Stimulated activated CD8-positive, alpha-beta memory T cell treated with anti-CD3 and anti-CD28 coated beads, Interleukin-15, amount 100 ng/mL, for 24 hours (primary cell): ENCODE measurements at places on chromosomes 16 and 17.
A peak's percentile ranks its signal among the peaks of the same experiment; 100 is the strongest.

GRCh38 chr17:55632236-55632635, 90.4 kb downstream of the TMEM100 start:
- DNase-seq, result no peak

GRCh38 chr16:31271621-31272190, 11.9 kb downstream of the ITGAM start:
- DNase-seq, result no peak

DNA sequence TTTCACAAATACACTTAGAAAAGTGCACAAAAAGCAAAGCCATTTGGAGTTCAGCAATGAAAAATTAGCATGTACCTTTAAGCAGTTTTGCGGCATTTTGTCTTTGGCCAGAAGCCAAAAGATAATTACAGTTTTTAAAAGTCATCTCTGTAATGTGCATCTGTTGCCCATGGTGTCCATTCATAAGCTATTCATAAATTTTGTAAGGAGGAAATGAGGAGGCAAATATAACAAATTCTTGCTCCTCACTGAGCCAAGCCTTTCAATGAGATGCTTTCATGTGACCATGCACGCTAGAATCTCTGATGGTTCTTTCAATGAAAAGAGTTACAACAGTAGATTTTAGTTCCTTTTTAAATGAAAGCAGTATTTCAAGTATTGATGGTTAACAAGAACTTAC, 247.1 kb upstream of the MON1B start:
- no peak for DNase-seq

DNA sequence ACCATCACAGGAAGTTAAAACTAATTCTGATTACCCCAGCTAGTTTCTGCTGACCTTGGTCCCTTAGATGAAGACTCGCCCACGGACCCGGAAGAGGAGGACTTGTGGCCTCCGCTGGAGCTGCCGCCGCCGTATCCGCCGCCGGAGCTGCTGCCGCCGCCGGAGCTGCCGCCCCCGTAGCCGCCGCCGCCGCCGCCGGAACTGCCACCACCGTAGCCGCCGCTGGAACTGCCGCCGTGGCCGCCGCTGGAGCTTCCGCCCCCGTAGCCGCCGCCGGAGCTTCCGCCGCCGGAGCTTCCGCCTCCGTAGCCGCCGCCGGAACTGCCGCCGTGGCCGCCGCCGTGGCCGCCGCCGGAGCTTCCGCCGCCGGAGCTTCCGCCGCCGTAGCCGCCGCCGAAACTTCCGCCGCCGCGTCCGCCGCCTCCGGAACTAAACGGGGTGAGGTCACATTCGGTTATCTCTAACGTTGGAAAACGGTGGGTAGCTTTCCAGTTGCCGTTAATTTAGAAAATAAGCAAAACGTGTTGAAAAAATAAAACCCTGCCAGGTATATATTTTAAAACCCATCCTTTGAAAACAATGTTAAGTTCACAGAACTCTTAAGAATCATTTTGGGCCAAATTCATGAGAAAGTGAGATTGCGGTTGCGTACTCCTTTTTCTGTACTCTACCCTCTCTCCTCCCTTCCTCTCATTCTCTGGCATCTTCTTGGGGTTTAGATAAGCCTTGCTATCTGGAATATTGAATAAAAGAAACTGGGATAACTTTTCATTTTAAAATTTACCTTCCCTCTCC, 3.5 kb downstream of the KRT10 start:
- peak; percentile 87 for DNase-seq

GRCh38 chr17:1727258-1727789, 2.8 kb downstream of the WDR81 start:
- no peak for DNase-seq

GRCh38 chr17:33438139-33438538, 145.0 kb upstream of the ASIC2 start:
- DNase-seq, result no peak

DNA sequence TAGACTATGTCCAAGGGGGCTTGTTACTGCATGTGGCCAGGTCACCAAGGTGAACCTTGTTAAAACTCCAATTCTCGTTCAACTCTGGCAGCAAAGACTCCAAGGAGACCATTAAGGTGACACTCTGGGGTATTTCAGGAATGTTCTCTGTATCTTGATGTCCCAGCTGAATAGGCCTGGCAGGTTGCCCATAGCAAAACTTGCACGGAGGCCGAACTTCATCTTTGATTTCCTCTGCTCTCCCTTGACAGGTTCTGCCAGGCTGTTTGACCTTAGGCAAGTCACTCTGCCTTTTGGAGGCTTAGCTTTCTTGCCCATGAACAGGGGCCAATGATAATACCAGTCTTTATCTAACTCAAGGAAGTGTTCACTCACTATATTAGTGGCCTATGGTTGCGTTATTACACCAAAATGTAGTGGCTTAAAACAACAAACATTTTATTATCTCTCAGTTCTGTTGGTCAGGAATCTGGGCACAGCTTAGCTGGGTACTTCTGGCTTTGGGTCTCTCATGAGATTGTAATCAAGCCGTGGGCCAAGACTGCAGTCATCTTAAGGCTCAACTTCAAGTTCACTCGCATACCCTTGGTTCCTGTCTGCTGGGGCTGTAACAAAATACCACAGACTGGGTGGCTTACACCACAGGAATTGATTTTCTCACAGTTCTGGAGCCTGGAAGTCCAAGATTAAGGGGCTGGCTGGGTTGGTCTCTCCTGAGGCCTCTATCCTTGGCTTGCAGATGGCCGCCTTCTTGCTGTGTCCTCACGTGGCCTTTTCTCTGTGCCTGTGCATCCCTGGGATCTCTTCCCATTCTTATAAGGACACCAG, 168.5 kb downstream of the UTP18 start:
- no peak for DNase-seq

- DNase-seq, result no peak
These were observed 2.3 kb upstream of the DLX3 start for GRCh38 chr17:49997301-49997650.

DNA sequence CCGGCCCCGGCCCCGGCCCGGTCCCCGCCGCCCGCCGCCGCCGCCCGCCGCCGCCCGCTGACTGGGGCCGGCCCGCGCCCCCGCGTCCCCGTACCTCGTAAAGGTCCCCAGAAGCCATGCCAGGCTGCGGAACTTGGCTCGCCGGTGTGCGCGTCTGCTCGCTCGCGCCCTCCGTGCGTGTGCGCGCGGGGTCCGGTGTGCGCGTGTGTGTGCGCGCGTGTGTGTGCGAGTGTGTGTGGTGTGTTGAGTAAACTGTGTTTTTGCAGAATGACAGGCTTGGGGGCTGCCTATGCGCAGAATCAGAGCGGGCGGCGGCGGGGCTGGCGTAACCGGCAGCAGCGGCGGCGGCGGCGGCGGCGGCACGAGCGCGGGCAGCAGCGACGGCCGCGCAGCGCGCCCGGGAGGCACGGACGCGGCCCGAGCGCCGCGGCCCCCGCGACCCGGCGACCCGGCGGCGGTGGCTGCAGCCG, 307 bp downstream of the CDYL2 start:
- DNase-seq, result peak; percentile 29

GRCh38 chr17:70820276-70820675, 650.9 kb downstream of the KCNJ2 start:
- DNase-seq, result no peak

GRCh38 chr17:39170109-39170508, 4.1 kb upstream of the ARL5C start:
- no peak for DNase-seq

- DNase-seq, result no peak
These were observed 15.0 kb upstream of the KCNJ18 start for GRCh38 chr17:21677126-21677910.

DNA sequence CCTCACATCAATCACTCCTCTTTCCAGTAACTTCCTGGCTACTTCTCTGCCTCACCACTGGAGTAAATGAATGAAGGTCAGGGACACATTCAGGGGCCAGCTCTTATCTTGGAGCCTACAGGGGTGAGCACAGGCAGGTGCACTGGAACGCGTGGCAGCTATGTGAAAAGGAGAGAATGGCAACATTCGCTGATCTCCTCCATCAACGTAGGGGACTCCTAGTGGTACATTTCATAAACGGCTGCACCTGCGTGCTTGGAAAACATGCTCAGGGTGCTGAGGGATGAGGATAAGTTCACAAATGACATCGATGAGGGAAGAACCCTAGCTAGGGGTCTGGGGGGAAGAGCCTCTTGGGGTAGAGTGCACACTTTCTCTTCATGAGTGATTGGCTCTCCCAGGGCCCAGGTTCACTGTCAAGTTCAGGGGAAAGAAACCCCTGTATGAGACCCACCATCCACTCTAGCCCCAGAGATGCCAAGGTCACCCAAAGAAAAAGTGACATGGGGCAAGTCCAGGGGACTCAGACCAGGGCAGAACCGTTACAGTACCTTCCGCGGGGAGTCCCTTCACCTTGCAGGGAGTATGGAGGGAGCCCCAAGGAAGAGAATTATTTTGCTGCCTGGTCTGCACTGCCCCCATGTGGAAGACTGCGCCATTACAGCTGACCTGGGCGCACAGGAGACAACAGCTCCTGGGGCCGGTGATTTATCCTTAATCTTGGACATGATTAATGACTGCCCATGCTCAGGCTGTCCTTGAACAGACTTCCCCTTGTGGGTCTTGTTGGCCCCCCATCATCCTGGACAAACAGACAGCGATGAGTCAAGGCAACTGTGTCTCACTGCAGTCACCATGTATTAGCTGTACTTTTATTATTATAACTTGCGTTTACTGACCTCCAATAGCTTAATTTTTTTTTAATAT, 30.1 kb downstream of the VAC14 start:
- peak; percentile 50 for DNase-seq

GRCh38 chr16:20799599-20799998, 6.7 kb downstream of the ERI2 start:
- no peak for DNase-seq

- no peak for DNase-seq
These were observed 292.8 kb downstream of the SEC14L1 start for GRCh38 chr17:77433385-77434135.

- no peak for DNase-seq
These were observed 230.5 kb upstream of the CACNG5 start for GRCh38 chr17:66604376-66604775.

DNA sequence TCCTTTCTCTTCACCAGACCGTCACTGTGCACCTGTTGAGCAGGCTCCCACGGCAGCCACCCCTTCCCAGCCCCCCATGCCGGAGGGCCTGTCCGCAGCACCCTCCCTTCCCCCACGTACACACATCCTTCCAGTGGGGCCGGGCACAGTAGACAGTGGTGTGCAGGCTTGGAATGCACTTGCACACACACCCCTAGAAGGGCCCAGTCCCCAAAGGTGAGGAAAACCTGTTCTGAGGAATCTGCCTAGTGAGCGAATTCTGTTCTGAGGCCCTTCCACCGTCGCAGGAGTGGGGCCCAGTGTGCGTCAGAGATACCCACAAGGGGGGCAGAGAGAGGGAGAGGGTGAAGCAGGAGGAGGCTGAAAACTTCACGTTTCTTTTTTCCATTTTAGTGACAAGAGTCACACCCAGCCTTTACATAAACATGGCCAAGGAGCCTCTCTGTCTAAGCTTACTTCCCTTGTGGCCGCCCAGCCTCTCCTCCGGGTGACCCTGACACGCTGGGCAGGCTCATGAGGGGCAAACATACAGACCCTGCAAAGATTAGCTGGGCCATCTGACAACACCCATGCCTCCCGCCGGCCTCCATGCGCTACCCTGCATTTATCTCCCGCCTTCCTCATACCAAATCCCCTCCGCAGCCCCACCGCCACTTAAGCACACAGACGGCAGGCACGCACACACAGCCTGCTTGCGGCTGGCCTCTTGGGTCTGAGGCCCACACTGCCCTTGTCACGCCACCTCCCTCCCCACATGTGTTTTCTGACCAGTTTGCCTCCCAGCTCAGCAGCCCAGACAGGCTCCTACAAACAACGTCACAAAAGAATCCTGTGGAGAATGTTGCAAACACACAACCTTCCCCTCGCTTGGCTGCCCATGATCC, 1.8 kb downstream of the ZBTB4 start:
- no peak for DNase-seq

GRCh38 chr17:74126179-74126900, 77.1 kb upstream of the RPL38 start:
- DNase-seq, result no peak

DNA sequence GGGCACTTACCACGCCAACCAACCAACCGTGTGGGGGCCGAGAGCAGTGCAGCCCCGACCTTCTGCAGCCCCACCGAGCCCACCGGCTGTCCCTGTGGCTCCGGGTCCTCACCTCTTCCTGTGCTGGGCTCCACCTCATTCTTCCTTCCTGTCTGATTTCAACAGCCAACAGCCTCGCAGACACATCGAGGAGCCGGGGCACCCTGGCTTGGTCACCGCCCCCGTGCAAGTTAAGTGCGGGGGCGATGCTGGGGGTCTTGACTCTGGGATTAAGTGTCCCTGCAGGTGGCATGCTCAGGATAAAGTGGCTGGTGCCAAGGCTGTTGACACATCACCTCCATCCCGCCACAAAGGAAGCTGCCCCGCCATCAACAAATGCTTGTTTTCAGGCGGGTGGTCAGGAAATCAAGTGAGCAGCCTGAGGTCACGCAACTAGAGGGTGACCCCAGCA, at the start of gene NLRC3:
Gene NLRC3 (minus strand): TSS at position 102 of the 451 bp plus-strand sequence. CDS start 12,367 bp downstream, outside the sequence.
- peak; percentile 21 for DNase-seq

GRCh38 chr16:82845116-82845515, 218.3 kb downstream of the CDH13 start:
- no peak for DNase-seq

DNA sequence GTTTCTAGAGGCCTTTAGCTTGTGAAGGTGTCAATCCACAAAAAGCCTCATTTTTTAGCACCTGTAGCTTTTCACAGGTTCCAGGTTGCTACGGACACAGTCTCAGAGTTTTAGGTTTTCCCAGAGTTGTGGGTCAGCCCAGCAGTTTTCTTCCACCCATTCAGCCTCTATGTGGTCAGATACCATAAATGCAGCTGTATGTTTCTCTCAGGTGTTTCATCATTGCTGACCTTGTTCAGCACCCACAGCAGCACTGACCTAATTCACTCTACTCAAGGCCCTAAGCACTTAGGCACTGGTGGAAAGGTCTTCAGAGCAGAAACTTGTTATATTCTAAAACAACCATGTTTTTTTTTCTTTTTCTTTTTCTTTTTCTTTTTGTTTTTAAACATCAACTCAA, 15.0 kb upstream of the SPACA3 start:
- DNase-seq, result no peak

DNA sequence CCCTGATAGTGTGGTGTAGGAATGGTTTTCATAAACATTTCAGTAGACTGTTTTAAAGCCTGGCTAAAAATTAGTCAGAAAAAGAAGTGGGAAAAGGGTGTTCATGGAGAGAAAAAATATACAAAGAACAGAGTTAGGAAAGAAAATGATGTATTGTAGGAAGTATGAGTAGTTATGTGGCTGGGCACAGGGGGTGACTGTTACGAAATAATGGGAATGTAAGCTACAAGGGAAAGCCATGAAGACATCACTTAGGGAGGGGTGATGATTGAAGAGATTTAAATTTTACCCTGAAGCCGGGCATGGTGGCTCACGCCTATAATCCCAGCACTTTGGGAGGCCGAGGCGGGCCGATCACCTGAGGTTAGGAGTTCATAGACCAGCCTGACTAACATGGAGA, 55.3 kb downstream of the NUP88 start:
- DNase-seq, result no peak

DNA sequence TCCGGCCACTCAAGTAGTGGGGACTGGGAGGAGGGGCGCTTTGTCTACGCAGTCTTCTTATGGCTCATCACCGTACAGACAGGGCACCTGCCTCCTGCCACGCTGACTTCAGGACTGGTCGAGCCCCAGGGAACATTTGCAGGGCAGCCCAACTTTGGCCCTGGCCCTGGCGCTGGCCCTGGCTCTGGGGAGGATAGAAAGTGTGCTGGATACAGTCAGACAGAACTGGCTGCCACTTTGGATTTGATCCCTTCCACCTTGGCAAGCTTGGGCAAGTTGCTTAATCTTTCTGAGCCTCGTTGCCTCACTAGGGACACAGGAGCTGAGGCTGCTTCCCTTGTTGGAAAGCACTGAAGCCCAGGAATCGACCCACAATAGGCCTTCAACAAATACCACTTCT, 13.6 kb downstream of the LGALS9 start:
- DNase-seq, result no peak

GRCh38 chr16:85126705-85127378, 14.6 kb upstream of the CIBAR2 start:
- DNase-seq, result no peak
